ENCODE measurements at places on chromosomes 1 and 21. TPM values are rescaled to one million over a fixed set of nuclear protein-coding genes. Genes with fewer than 3 reads are reported as not detected.

GRCh38 chr21:41366522-41367151 lies 4.8 kb downstream of the MX2 start:
- no peaks in the 10 kb centered on the region for H3K36me3 ChIP-seq
- H3K4me1 ChIP-seq = peaks cover 57% of the 10 kb centered on the region
- no peak overlapping the region for H3K4me3 ChIP-seq
- no peaks in the 10 kb centered on the region for H3K27me3 ChIP-seq

PGLYRP3 gene
- 28.7 TPM for total RNA-seq

DNA sequence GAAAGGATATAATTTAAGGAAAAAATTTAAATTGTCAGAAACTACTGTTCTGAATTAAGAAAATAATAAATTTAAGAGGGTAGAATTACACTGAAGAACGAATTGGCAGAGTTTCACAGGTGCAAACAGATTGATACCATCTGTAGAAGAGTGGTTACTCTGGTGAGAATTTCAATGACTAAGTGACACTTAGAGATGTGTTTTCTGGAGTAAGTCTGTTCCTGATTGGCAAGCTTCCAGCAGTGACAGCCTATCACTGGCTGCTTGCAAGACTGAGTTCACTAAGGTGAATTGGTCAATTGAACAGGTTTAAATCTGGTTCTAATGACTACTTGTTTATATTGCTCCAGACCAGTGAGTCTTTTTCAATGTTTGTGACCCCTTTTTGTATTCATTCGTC lies 838.2 kb upstream of the RGS18 start:
- no peaks in the 10 kb centered on the region for H3K36me3 ChIP-seq
- no peaks in the 10 kb centered on the region for H3K27me3 ChIP-seq
- H3K4me1 ChIP-seq = no peaks in the 10 kb centered on the region

DNA sequence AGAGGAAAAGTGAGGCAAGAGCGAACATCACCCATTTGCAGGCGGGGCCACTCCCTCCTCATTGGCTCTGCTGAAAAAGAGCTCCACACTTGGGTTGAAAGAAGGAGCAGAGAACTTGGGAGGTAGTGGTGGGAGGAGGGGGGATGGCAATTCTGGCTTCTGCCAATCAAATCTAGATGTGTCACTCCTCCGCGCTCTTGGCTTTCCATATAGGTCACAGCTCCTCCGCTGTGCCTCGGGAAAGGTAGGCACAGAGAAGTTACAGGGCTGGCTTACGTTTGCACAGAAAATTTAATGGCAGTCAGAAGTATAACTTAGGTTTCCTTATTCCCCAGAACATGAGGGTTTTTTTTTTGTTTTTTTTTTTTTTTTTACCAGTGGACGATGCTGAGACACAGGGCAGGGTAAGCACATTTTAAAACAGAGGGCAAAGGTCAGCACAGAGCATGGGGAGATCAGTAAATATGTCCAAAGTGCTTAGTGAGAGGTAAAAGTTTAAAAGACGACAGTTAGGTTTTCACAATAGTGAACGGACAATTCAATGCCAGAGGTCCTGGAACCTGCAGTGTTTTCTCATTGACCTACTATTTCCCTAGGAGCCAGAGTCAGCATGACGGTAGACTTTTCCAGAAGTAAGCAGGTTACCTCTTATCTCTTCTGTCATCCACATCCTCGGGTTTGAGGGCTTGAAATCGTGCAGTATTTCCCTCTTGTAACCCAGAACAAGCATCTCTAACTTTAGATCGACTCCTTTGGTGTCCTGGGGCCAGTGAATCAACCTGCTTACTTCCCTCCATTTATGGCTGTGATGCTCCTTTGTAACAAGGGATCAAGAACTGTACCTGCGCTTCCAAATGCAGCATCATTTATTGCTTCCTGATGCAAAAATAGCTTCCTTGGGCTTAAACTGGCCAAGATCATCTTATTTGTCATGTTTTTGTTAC lies 258.9 kb upstream of the PROX1 start:
- DNase-seq = no peak
- H3K4me3 ChIP-seq = no peak overlapping the region
- H3K27me3 ChIP-seq = no peaks in the 10 kb centered on the region

NBPF4 gene
- total RNA-seq = not detected

PDZK1IP1 gene
- total RNA-seq = 55.2 TPM

DNA sequence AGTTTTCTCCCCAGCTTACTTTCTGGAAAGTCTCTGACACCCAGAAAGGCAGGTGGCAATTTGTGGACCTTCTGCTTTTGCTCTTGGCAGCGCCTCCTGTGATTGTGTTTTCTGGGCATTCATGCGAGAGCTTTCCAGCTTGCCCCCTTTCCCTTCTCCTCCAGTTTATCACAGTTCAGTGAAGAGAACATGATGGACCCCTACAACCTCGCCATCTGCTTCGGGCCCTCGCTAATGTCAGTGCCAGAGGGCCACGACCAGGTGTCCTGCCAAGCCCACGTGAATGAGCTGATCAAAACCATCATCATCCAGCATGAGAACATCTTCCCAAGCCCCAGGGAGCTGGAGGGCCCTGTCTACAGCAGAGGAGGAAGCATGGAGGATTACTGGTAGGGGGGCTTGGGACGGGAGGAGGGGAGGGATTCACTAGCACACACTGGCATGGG lies 24.3 kb upstream of the IKBKE start:
- no peak overlapping the region for H3K27ac ChIP-seq
- no peaks in the 10 kb centered on the region for H3K36me3 ChIP-seq
- H3K4me3 ChIP-seq = no peak overlapping the region
- peaks cover 24% of the 10 kb centered on the region for H3K4me1 ChIP-seq
- no peak for DNase-seq
- no peaks in the 10 kb centered on the region for H3K27me3 ChIP-seq

SFN gene
- 406 TPM for total RNA-seq
